ENCODE measurements at places on chromosomes 2 and 18.
A peak's percentile ranks its signal among the peaks of the same experiment; 100 is the strongest.

GRCh38 chr2:1692342-1692741 is 52.0 kb downstream of the PXDN start:
- no peak for DNase-seq

GRCh38 chr2:126359494-126359893 is 296.5 kb upstream of the GYPC start:
- DNase-seq: peak; percentile 47

DNA sequence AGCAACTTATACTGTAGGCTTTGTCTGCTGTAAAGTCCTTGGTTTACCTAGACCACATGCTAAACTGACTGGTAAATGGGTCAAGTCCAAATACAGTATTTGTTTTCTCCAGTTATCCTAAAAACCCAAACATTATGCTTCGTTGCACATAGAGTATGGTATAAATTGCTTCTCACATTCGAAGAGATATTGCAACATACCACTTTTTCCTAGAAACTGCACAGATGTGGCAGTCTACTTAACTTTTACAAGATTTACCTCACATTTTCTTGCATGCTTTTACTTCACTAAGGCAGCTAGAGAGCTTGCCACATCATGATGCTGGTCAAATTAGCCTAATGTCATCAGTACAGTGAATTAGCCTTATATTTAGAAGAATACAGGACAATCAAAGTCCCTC is 66.0 kb upstream of the SCN7A start:
- no peak for DNase-seq

GRCh38 chr18:42426496-42427015 is 471.5 kb downstream of the PIK3C3 start:
- no peak for DNase-seq

- DNase-seq: peak; percentile 44
These were observed 467.7 kb downstream of the EPHA4 start for GRCh38 chr2:221104361-221104811.

GRCh38 chr2:114238910-114239559 is 203.4 kb upstream of the DPP10 start:
- no peak for DNase-seq

- no peak for DNase-seq
These were observed 82.0 kb upstream of the IL1R2 start for GRCh38 chr2:101909760-101910159.

DNA sequence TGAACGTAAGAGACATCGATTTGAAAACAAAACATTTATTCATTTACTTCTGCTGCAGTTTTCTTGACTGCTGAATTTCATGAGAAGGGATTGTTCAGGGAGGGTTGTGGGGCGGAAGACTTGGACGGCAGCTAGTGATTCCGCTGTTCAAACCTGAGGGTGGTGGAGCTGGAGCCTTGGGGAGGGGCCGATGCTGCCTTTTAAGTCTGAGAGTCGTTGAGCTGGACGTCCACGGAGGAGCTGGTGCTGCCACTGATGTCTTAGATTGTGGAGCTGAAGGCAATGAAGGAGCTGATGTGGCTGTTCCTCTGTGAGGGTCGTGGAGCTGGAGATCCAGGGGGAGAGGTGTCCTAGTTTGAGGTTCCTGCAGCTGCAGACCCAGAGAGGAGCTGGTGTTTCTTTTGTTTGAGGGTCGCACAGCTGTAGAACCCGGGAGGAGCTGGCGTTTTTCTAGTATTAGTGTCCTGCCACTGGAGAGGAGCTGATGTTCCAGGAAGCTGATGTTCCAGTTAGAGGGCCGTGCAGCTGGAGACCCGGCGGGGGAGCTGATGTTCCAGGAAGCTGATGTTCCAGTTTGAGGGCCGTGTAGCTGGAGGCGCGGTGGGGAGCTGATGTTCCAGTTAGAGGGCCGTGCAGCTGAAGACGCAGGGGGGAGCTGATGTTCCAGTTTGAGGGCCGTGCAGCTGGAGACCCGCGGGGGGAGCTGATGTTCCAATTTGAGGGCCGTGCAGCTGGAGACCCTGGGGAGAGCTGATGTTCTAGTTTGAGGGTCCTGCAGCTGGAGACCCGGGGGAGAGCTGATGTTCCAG is 150.9 kb downstream of the RTP5 start:
- DNase-seq: no peak

- no peak for DNase-seq
These were observed 5.3 kb downstream of the ITM2C start for GRCh38 chr2:230869914-230870543.

GRCh38 chr2:24513281-24514071 is 22.4 kb downstream of the NCOA1 start:
- no peak for DNase-seq

GRCh38 chr2:188620916-188621315 is 329.2 kb downstream of the GULP1 start:
- no peak for DNase-seq

DNA sequence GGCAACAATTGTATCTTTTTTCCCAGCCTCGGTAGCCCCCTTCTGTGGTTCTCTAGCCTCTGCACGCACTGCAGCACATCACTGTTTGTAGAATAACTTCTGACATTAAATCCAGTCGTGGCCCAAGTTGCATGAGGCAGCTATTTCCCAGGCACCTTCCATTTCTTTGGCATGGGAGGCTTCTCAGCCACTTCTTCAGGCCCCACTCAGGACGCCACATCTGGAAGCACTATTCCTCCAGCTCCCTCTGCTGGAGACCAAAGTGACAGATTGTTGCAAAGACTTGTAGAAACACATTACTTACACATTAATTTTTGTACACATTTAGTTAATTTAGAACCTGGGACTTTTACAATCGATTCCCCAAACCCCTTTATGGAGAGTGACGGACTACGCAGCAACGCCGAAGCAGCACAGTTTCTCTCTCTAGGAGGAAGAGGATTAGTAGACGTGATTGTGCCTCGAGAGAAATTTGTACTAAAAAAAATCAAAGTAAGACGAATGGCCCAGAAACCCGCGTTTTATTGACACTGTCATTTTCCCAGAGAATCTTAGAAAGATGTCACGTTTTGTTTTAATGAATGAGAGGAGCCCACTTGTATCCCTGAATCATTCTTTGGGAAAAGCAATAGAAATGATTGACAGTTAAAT is 57.8 kb upstream of the RGPD5 start:
- DNase-seq: peak; percentile 80

DNA sequence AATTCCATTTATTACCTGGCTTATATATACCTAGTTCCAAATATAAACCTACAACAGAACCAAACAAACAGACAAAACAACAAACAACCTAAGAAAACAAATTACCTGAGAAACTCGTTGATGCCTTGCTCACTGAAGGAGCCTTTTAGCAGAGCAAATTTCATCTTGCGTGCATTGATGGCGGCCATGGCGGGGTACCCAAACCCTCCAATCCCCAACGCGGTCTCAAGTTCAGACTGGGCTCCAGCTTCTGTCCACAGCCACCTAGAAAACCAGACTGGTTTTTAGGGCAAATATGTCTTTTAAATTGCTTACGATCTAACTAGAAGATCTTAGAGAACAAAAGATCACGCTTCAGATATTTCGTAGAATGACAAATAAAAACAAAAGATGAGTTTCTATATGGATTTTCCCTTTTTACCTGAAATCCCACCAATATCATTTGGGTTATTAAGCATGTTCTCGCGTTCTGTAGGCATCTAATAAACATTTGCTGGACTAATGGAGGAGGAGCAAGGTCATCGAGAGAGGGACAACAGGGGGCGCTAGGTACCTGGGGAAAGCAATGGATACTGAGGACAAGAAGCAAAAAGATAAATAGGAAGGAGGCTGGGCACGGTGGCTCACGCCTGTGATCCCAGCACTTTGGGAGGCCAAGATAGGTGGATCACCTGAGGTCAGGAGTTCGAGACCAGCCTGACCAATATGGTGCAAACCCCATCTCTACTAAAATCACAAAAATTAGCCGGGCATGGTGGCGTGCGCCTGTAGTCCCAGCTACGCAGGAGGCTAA is 25.2 kb downstream of the PDIA6 start:
- no peak for DNase-seq

Measured in cardiac muscle cell (in vitro differentiated cells and primary cell).